ENCODE measurements at places on chromosomes 3 and 15.

DNA sequence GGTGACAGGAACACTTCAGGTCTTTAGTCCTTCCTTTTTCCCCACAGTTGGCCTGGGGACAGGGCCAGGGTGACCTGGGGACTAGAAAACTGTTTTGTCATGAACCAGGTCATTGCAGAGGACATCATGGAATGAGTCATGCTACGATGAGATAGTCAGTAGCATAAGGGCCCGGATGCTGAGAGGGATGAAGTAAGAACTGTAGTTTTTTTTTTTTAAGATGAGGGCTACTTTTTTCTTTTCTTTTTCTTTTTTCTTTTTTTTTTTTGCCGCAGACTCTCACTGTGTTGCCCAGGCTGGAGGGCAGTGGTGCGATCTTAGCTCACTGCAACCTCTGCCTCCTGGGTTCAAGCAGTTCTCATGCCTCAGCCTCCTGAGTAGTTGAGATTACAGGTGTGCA lies 8.0 kb downstream of the MAP2K5 start:
- DNase-seq, result no peak

DNA sequence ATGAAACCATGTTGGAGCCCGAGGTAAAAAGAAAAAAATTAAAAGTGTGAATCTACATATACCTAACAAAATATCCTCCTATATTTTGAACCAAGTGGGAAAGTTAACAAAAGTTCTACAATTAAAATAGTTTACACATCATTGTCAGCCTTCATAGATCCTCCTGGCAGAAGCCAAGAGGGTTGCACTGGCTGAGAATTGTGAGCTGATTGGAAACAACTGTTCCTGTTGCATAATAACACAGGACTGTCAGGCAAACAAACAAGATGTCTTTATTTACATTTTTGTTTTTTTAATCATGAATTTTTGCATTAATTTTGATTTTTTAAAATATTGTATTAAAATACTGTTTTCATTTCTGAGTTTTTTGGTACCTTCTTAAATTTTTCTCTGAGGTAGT lies 215.2 kb upstream of the MME start:
- no peak for DNase-seq

DNA sequence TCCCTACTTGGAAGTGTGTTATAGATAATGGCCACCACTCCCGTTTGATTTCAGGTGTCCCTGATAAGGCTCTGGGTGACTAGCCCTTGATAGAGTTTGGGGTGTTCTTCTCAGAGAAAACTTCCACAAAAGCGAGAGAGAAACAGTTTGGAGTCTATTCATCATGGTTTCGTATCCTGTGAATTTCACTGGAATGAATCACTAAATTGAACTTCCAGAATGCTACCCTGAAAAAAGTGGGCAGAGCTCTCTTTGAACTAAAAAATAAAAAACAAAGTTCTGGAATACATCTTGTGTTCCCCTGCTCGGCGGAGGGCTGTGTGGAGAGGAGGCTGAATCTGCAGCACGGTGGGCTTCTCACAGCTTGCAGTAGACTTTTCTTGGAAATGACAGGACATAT lies 52.8 kb upstream of the FAM98B start:
- DNase-seq, result no peak

- no peak for DNase-seq
Measured at GRCh38 chr3:47265725-47266428, 16.7 kb downstream of the KIF9 start.

GRCh38 chr15:49674370-49674769 lies 53.5 kb downstream of the DTWD1 start:
- DNase-seq, result no peak

DNA sequence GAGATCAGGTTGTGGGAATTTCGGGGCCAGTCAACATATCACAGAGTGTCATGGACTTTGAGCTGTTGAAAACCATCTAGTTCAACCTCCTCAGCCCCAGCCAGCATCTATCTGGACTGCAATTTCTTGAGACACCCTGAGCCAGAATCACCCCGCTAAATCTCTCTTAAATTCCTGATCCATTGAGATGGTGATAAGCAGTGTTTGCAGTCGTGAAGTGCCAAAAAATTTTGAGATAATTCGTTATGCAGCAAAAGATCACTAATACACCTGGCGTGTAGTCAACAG lies 29.3 kb downstream of the TMED3 start:
- DNase-seq, result no peak

- no peak for DNase-seq
Measured at GRCh38 chr15:52217186-52217585, 26.0 kb upstream of the GNB5 start.

- no peak for DNase-seq
Measured at GRCh38 chr3:18405141-18405540, 20.0 kb downstream of the SATB1 start.

GRCh38 chr3:194928227-194928626 lies 242.5 kb downstream of the FAM43A start:
- DNase-seq, result no peak

DNA sequence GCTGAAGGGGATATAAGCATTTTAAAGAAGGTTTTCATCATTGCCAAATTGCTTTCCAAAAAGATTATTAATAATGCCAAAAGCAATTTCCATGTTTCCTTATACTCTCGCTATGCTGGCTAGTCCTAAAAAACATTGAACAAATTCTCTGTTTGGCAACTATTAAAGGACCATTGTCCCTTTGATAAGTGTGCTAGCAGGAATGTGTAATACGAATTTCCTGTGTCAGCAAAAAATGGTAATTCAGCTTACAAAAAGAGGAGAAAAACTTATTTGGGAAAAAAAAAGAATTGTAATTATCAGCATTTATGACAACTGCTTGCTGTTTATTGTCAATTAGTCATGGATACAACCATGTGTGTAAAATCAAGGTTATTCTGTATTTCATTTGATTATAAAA lies 138.6 kb downstream of the TBL1XR1 start:
- no peak for DNase-seq

- DNase-seq, result no peak
Measured at GRCh38 chr15:49490966-49491365, 67.9 kb downstream of the FGF7 start.

DNA sequence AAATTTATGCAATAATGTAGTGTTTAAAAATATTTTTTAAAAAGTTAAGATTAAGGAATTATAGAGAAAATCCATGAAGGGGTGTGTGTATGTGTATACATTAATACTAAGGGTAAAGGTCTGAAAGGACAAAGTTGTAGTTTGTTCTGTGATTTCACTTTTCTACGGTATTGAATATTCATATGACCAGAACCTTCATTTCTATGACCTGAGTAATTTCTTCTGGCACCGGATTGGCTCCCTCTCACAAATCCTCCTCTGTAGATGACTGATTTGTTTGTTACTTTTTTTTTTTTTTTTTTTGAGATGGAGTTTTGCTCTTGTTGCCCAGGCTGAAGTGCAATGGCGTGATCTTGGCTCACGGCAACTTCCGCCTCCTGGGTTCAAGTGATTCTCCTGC lies 20.9 kb downstream of the GMPS start:
- no peak for DNase-seq

GRCh38 chr3:119279101-119279554 lies 15.1 kb upstream of the ARHGAP31 start:
- DNase-seq, result no peak

- DNase-seq, result no peak
Measured at GRCh38 chr3:171178714-171179113, 152.2 kb upstream of the SLC2A2 start.

DNA sequence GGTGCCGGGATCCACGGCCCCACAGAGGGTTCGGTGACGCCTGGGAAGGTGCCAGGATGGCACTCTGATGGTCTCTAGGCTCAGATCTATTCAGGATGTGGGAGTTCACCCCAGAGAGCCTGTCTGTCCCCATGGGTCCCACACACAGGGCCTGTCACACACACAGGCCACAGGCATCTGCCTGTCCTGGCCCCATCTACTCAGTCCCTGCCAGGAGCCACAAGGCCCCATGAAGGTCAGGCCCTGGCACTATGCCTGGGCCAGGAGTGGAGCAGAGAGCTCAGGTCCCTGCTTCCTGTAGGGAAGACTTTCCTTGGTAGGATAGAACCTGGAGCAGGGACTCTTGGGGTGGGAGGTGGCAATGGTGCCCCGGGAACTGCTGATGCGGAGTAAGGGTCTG lies 49.0 kb upstream of the FURIN start:
- DNase-seq, result no peak

DNA sequence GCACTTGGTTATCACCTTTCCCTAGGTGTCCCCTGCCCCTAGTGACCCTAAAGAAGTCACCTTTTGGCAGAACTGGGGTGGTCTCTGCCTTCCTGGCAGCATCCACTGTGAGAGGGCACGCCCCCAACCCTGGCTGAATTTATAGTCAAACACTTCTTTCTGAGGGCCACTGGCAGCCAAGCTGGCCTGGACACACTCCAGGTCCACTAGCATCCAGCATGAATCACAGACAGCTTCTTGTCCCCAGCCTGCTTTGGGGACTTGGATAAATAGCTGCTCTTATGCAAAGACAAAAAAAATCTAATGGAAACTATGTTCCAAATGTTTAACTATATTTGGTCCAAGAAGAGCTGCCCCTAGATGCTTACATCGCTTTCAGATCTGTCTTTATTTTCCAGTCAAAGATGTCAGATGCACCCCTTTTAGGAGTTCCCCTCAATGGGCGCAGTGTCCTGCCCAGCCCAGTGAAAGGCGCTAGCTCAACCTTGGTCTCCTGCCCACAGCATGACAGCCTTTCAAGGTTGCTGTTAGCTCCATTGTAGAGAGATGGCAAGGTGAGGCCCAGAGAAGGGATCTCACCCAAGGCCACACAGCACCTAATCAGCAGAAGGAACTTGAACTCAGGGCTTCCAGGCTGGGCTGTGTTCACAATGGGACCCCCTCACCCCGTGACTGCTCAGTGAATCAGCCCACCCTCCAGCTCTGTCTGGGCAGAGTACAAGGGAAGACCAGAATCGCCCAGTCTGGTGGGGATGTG lies 7.0 kb downstream of the RASL12 start:
- DNase-seq, result no peak

GRCh38 chr3:171164067-171164465 lies 137.5 kb upstream of the SLC2A2 start:
- DNase-seq, result no peak

- no peak for DNase-seq
Measured at GRCh38 chr15:73081321-73081958, 29.2 kb downstream of the NEO1 start.

DNA sequence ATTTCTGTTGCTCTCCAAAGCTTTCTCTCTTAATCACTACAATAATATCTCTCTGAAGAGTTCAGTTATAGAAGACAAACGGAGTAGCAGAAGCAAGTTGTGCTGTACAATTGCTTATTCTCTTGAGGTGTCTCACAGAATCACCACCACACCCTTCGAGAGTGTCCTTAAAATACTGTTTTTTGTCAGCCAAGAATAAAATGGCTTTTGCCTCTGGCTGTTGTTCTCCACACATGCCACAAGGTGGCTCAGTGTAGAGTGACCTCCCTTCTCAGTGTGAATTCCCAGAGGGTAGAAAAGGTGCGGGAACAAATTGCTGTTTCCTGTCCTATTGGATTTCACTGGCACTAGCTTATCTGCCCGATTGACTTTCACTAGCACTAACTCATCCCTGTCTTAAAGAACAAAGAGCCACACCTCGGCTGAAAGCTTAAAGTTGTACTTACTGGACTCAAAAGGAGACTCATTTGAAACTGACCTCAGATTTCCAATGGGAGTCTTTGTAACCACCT lies 134.2 kb upstream of the SATB1 start:
- no peak for DNase-seq

DNA sequence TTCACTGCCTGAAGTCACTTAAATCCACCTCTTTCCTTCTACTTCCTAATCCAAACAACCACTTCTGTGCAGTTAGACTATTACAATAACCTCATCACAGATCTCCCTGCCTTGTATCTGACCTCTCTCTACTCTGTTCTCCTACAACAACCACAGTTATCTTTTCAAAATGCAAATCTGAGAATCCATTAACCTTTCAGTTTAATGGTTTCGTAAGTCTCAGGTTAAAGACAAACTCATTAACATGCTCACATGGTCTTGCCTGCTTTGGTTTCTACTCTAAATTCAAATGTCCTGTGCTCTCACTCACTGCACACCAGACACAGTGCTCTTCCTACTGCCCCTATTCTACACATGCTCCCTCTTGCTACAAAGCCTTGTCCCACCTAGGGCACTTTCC lies 406.5 kb upstream of the THBS1 start:
- no peak for DNase-seq

- no peak for DNase-seq
Measured at GRCh38 chr3:21464746-21465145, 286.3 kb downstream of the ZNF385D start.

DNA sequence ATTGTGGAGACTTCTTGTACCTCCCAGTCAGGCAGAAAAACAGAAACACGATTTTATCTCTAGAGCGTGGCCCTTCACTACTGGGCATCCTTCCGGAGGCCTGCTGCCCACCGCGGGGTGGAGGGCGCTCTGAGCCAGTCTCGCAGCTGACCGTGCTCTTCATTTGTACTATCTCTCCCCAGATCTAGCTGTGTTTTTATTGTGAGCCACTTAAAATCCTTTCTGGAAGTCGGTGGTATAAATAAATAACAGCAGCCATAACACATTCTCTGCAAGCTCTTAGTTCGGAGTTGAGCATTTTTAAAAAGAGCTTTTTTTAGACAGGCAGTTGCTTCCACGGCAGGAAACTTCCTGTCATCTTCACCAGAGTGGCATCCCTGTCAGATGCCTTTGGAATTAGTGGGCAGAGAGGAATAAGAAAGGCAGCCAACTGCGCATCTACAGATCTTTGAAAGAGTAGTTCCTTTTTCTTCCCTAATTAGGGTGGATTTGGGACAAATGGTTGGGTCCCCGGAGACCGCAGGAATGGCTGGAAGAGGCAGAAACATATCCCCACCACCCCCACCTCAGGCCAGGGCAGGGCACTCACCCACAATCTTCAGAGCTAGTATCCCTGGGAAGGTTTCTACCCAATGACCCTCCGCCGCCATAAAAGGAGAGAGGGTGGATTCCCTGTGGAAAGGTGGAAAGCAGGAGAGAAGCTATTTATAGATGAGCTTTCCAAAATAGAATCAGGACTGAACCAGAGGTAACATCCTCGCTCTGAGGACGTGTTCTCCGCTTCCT lies 91.1 kb downstream of the TOP2B start:
- DNase-seq, result no peak

DNA sequence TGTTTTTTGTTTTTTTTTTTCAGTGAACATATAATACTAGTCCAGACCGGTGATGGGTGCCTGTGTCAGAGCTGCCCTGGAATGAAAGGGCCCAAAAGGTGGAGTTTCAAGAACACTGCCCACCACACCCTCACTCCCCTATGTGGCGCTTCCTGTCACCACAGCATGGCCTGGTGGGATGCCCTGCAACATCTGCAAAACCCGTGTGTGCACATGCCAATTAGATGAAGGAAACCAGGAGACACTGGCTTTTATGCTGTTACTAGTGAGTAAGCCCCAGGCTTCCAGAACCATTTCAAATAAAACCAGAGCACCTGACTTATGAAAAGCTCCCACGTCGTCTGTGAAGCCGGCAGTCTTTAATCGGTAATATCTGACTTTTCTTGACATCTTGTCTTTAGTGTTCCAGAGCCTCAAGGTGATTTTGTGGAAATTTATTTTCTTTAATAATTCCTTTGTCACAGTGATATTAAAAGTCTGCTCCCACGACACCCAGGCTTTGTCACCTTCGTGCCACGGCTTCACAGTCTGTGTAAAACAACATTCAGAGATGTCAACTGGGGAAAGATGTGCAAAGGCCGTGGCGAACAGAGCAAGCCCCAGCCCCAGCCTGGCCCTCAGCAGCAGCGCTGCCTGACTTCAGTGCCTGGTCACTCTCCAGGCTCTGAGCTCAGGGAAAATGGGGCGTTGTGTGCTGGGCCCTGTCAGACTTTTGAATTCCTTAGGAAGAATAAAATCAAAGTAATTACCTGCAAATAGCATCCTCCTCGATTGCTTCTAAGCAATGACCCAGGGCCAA lies 6.4 kb downstream of the CFAP92 start:
- no peak for DNase-seq

GRCh38 chr3:196949285-196949619 lies 6.9 kb upstream of the NCBP2 start:
- DNase-seq, result no peak

All from activated gamma-delta T cell treated with anti-CD3 and anti-CD28 coated beads, Interleukin-2, amount 50 U/mL, for 16 hours (primary cell).